ENCODE measurements at places on chromosomes 7 and 10. TPM values are rescaled to one million over a fixed set of nuclear protein-coding genes. Genes with fewer than 3 reads are reported as not detected.

The GSTO2 gene
- 1.2 TPM for total RNA-seq

The TEX47 gene
- total RNA-seq, result not detected

The RSPH10B gene
- total RNA-seq, result not detected

The ACTL6B gene
- total RNA-seq, result not detected

The CPN1 gene
- total RNA-seq, result not detected

The TUBB8 gene
- total RNA-seq, result not detected

GRCh38 chr10:114033566-114033965 lies 10.1 kb upstream of the ADRB1 start:
- no peak for DNase-seq

DNA sequence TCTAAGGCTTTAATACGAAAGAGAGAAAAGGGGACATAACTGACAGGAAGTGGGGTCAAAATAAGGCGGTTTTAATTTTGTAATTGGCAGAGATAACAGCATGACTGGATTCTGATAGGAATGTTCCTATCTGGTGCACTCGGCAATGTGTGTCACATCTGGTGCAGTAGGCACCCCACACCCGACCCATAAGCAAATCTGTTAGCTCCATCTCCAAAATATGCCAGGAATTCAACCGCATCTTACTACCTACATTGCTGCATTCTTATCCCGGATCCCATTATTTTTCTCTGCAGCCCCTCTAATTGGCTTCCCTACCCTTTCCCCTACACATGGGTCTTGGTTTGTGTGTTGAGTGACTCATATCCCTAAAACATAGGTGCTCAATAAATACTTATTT lies 19.1 kb upstream of the GALNT11 start:
- no peak for DNase-seq

DNA sequence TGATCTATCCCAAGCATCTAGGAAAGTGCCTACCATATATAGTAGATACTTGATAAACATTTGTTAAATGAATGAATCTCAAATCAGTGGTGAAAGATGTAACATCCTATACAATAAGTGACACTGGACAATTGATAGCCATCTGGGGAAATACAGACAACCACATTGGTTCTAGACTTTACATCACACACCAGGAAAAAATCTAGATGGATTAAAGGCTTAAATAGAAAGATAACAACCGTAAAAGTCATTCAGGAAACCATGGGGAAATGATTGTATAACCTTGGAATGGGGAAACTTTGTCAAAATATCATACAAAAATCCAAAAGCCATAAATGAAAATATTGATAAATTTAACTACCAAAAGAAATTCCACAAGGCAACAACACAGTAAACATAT lies 7.0 kb upstream of the GARIN1A start:
- no peak for DNase-seq

DNA sequence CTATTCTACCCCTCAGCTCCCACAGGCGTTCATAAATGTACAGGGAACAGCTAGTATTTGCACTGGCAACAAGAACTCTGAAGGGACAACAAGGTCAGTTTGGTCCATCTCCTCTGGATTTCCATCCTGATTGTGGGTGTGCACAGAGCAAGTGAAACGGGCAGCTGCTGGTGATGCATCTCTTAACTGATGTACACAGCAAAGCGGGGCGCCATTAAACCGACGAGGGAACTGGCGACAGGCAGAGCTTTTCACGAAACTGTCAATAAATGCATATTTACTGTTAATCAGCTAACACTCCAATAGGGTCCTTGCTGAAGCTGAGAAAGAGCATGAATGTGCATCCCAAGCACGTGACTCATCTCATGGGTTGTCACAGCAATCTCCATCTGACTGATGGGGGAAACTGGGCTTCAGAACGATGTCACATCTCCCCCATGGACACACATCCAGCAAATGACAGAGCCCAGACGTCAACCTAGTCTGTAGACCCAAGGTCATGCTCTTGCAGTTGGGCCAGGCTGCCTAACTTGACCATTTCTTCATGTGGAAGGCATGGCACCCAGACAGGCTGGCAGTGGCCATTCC lies 54.2 kb downstream of the FAM53B start:
- no peak for DNase-seq

GRCh38 chr7:1770331-1770730 lies 100.3 kb downstream of the ELFN1 start:
- no peak for DNase-seq

GRCh38 chr7:94059746-94060145 lies 55.6 kb upstream of the BET1 start:
- DNase-seq, result no peak

GRCh38 chr7:11394438-11394837 lies 420.8 kb downstream of the PHF14 start:
- DNase-seq, result no peak

DNA sequence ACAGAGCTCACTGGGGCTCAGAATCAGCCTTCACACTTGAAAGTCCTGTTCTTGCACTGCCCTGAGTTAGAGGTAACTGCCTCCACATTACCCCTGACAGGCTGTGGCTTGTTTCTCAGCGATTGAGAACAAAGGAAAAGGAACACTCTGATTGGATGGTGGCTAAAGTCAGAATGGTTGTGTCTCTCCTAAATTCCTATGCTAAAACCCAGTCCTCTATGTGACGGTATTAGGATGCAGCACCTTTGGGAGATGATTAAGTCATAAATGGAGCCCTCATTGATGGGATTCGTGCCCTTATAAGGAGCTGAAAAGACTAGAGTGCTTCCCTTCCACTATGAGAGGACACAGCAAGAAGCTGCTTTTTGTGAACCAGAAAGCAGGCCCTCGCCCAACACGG lies 38.9 kb upstream of the DGKI start:
- DNase-seq, result no peak

Measured in CD4-positive, alpha-beta T cell (primary cell).